ENCODE measurements at places on chromosomes 2 and 18.

- no peak for DNase-seq
Measured at GRCh38 chr18:58242435-58242834, 198.4 kb downstream of the NEDD4L start.

DNA sequence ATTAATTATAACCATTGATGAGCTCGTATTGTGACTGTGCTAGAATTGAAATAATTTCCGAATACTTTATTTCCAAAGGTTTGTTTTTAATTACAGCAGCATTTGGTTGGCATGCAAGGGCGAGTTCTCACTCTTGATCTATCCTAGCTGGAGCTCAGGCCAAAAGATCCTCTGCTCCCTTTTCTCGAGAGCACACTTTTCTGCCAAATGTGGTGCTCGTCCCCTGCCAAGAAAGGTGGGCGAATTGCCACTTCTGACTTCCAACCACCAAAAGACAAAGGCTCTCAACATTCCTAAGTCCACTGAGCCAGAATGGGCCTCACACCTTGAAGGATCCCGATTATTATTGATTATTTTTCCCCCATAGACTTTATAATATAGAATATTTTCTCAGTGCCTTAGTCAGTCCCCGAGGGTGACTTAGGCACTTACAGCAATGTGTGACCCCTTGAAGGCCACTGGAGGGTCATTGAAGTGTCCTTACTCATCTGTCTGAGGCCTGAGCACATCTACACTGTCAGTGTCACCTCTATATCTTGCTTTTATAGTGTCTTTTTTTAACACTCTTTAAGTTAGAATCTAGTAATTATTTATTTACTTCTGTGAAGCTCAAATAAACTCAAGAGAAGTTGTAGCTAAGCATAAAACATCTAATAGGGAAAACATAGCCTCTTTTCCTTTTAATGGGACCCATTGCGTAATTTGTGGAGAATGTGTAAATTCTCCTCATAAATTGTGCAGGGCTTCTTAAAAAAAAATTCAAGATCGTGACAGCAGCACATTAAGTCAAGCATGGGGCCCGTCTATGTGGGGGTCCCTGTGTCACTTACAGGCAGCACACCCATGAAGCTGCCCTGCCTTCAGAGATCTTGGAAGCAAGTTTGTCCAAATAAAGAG lies 98.3 kb downstream of the MEIS1 start:
- no peak for DNase-seq

GRCh38 chr2:201639205-201639604 lies 4.1 kb downstream of the TMEM237 start:
- DNase-seq: no peak

GRCh38 chr18:58140387-58141325 lies 96.6 kb downstream of the NEDD4L start:
- DNase-seq: no peak

DNA sequence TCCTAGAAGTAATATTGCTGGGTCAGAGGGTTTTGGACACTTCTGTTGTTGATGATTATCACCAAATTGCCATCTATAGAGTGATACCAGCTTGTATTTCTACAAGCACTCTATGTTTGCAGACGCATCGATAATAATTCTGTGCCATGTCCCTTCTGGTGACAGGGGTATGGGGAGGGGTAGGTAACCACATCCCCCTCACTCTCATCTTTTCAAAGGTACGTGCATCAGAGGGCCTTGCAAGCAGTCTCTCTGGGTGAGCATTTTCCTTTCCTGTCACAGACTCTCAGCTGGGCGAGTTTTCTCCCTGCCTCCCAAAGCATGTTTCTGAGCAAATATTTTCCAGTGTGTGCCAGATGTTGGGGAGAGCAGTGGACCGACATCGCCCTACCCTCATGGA lies 98.0 kb downstream of the SMAD7 start:
- no peak for DNase-seq

DNA sequence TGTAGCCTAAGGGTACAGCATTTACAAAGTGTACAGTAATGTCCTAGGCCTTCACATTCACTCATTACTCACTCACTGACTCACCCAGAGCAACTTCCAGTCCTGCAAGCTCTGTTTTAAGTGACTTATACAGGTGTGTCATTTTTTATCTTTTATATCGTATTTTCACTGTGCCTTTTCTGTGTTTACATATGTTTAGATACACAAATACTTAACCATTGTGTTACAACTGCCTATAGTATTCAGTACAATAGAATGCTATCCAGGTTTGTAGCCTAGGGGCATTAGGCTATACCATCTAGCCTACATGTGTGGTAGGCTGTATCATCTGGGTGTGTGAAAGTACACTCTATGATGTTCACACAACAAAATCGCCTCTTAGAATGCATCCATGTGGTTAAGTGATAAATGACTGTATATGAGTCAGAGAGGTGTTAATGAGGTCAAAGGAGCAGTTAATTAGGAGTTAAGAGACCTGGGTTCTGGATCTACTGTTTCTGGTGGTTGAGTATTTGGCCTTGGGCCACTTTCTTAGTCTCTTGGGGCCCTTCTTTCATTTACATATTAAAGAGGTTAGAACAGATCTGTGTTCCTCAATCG lies 149.1 kb downstream of the GREB1L start:
- no peak for DNase-seq

- DNase-seq: no peak
Measured at GRCh38 chr2:162025121-162025911, 48.7 kb downstream of the DPP4 start.

DNA sequence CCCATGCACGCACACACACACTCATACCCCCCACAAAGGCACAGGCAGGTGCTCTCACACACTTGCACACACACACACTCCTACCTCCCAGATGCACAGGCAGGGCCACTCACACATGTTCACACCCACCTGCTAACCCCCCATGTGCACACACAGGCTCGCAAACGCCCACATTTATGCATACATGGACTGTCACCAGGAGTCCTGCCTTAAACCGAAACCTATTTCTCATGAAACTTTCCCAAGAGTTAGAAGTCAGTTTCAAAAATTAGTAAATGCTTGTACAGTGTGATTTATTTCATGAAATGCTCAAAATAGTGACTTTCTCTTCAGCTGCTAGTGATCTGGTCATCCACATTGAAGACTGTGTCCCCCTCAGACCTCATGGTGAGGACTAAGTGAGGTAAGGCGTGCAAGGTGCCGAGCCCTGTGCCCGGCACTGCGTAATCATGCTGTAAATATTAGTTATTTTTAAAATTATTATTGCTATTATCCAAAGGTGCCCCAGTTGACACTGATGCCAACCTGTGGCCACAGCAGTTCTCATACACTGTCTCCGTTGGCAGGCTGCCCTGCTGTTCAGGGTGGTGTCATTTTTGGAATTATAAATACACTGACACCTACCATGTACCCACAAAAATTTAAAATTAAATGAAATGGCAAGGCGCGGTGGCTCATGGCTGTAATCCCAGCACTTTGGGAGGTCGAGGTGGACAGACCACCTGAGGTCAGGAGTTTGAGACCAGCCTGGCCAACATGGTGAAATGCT lies 12.4 kb downstream of the CNNM4 start:
- no peak for DNase-seq

GRCh38 chr2:148538375-148538774 lies 106.2 kb upstream of the EPC2 start:
- DNase-seq: no peak

- DNase-seq: no peak
Measured at GRCh38 chr2:99488539-99489062, 1.2 kb downstream of the REV1 start.

GRCh38 chr2:103669531-103669930 lies 907.7 kb downstream of the TMEM182 start:
- no peak for DNase-seq

GRCh38 chr2:146651361-146651760 lies 1193.5 kb upstream of the ACVR2A start:
- no peak for DNase-seq

GRCh38 chr2:176189681-176190641 lies 1.5 kb downstream of the HOXD1 start:
- no peak for DNase-seq

DNA sequence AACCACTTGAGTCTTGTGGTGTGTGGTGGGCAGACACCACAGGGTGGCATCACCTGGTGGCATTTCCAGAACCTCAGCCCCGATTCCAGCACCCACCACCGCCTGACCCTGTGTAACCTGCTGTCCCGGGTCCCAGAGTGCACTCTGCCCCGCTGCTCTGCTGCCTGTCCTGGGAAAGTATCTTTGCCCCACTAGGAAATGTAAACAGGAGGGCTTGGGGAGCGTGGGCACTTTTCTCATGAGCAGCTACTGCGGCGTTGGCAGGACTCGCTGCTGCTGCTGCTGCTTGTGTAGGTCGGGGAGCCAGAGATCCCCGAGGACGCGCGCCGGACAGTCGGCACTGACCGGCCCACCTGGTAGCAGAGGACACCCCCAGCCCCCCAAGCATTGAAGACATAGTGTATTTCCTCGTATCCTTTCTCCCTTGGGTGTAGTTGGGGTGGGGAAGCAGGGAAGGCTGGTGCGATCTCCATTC lies 13.4 kb downstream of the DTYMK start:
- DNase-seq: no peak

GRCh38 chr18:11726556-11726955 lies 37.5 kb downstream of the GNAL start:
- no peak for DNase-seq

GRCh38 chr18:37805773-37806404 lies 240.3 kb upstream of the CELF4 start:
- DNase-seq: no peak

DNA sequence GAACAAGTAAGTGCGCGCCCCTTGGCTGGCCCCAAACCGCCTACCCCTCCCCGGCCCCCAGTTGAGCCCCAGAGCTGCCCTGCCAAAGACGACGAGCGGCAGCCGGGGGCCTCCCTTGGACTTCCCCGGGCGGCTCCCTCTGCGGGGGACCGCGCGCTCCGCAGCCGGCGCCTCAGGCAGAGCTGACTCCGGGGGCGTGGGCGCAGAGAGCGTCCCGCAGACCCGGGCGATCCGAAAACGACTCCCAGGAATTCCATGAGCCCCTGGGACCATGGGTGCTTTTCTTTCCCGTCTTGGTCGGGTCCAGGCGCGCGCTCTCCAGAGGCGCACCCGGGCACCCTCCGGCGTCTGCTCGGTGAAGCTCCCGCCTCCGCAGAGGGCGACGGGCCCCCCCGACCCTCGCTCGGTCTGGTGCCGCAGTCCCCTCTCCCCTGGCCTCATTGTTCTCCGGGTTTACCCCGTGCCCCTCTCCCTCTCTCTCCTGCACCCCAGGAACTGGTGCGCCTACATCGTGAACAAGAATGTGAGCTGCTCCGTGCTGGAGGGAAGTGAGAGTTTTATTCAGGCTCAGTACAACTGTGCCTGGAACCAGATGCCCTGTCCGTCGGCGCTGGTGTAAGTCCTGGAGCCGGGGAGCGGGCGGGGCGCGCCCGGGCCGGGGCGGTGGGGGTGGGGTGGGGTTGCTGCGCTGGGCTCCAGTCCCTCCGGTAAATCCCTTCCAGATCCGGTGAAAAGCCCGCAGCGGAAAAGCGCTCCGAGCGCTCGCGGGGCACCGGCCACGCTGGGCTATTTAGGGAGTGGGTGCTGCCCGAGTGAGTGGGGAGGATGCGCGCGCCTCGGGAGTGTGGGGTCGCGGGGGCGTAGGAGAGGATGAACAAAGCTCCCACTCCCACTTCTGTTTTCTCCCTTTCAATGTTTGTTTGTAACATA lies 776 bp downstream of the EMILIN2 start:
- DNase-seq: no peak

DNA sequence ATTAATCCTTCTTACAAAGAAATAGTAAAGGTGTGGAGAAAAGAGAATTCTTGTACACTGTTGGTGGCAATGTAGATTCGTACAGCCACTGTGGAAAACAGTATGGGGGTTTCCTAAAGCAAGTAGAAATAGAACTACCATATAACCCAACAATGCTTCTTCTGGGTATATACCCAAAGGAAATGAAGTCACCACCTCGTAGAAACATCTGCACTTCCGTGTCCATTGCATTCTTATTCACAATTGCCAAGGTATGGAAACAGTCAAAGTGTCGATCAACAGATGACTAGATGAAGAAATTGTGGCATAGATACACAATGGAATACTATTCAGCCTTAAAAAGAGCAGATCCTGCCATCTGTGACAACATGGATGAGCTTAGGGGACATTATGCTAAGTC lies 93.4 kb upstream of the TGIF1 start:
- no peak for DNase-seq

- no peak for DNase-seq
Measured at GRCh38 chr2:44450806-44451205, 89.1 kb downstream of the CAMKMT start.

- DNase-seq: no peak
Measured at GRCh38 chr2:43116988-43117387, 109.4 kb downstream of the ZFP36L2 start.

DNA sequence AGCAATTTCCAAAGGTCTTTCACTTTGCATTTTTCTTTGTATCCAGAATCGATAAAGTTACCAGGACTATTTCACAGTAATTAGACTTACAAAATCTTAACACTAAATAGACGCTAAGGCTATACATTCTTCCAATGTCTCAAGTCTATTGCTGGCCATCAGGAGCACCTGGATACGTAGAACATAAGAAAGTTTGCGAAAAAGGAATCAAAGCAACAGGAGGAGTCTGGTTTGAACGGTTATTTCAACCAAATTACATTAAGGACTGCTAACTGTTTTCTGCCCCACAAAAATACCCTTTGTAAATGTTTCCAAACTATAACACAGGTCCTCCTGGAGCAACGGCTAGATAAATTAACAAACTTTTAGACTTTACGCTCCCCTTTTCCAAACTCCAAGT lies 1.4 kb upstream of the HNRNPA3 start:
- DNase-seq: no peak

GRCh38 chr2:231677632-231678104 lies 30.7 kb upstream of the PTMA start:
- DNase-seq: no peak

DNA sequence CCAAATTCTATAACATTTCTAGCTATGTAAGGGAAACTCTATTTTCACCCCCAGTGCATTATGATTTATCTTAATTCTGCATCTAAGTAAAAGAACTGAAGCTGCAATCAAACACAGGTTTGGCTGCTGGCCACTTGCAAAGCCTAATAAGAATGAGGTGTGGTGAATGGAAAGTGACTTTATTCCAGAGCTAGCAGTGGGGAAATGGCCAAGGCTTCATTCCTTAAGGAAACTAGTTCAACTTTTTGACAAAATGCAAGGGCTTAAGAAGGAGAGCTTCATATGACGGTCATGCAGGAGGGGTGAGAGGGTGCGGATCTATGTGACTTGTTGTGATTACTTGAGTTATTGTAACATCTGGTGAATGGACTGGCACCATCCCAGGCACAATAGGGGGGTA lies 1802.0 kb downstream of the SUCLG1 start:
- no peak for DNase-seq

DNA sequence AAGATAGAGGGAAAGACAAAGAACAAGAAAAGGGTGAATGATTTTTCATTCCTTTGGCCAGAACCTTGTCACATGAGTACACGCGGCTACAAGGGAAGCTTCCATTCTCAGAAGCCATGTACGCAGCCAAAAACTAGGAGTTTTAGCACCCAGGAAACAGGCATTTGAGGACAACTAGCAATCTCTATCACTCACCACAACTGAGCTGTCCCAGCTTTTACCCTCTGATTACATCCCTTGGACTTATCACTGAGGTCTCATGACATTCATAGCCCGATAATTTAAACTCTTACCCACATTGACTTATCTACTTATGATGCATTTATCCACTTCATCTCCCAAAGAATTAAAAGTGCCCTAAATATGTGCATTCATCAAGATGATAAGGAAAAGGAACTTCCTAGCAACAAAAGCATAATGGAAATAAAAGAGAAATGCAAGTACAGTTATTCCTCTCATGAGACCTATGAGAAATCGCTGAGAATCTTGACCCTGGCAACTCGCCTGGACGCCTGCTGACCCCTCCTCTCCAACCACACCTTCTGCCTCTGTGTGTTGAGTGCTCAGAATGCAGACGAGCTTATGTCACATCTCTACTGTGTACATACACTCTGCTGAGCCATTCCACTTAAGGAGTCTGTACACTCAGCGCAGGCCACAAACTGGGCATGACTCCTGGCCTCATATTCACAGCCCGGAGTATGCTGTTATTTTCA lies 28.7 kb upstream of the MFSD6 start:
- DNase-seq: no peak

Measured in iPS DF 19.7 (cell line).